ENCODE measurements at places on chromosomes 3 and 15.

- no peak for DNase-seq
These were observed 81.5 kb upstream of the CDIN1 start for GRCh38 chr15:36497901-36498300.

GRCh38 chr3:187181454-187182170, 15.7 kb upstream of the RTP1 start:
- DNase-seq, result no peak

GRCh38 chr15:88674661-88675060, 35.8 kb downstream of the ISG20 start:
- no peak for DNase-seq

DNA sequence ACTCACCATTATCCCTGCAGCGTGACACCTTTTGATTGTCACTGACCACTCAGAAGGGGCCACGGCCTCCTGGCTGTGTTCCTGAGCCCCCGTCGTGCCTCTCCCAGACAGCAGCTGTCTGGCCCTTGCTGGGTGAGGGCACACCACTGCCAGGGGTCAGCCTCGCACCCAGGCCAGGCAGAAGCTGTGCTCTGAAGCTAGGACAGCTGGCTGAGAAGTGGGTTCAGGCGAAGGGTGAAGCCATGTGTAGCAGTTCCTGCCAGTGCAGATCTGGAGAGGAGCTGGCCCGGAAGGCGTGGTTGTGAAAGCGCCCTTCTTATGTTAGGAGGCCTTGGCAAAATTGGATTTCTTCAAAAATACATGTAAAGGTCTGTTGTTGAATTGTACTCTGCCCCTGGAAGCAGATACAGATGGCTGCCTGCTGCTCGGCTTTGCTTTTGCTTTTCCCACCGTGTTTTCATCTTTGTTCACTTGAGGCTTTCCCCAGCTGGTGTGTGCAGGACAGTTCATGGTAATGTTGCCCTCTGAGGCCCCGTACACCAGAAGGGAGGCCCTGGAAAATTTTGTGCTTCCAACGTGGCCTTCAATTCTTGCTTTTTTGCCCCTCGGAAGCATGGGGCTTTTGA, 49.1 kb downstream of the KLHL25 start:
- no peak for DNase-seq

DNA sequence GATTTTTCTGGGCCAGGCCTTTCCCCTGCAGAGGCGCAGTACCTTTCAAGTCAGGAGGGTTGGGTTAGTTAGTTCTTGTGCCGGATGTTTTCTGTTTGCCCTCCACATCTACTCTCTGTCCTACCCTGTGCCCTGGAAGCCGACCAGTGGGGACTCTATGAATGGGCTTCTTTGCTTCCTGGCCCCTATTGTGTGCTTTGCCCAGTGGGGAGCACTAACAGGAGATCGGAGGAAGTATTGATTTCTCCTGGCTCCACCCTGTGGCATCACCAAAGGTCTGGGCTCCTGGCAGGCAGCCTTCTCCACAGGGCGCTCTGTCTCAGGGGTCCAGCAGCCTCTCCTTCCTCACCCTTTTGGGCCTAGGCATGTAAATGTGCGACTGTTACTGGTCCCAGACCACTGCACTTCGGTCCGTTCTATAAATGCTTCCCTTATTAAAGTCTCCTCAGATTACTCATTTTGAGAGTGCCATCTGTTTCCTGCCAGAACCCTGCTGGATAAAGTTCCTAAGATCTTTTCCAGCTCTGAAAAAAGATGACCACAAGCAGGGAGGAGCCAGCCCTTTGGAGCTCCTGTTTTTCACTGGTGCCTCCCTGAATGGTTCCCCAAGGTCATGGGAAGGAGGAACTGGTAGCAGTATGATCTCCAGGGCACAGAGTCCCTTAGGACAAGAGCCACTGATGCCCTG, 44.5 kb downstream of the CTDSPL start:
- no peak for DNase-seq

DNA sequence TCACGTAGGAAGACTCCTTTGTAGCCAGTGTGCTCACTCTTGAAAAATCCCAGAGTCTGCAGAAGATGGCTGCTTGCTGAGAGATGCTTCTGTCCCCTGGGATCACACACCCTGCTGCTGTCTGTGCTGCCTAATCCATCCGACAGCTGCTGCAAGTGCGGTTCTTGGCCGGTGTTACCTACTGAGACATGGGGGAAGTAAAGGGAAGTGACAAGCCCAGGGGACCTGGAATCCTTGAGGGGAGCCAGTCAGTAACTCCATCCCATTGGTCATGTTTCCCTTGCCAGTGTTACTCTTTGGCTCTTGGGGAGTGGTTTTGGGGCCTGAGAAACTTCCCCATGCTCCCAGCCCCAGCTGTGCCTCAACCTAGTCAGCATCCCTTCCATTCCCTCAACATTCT, 8.3 kb upstream of the CPNE9 start:
- DNase-seq, result no peak

GRCh38 chr15:70488002-70488605, 275.3 kb downstream of the UACA start:
- no peak for DNase-seq

DNA sequence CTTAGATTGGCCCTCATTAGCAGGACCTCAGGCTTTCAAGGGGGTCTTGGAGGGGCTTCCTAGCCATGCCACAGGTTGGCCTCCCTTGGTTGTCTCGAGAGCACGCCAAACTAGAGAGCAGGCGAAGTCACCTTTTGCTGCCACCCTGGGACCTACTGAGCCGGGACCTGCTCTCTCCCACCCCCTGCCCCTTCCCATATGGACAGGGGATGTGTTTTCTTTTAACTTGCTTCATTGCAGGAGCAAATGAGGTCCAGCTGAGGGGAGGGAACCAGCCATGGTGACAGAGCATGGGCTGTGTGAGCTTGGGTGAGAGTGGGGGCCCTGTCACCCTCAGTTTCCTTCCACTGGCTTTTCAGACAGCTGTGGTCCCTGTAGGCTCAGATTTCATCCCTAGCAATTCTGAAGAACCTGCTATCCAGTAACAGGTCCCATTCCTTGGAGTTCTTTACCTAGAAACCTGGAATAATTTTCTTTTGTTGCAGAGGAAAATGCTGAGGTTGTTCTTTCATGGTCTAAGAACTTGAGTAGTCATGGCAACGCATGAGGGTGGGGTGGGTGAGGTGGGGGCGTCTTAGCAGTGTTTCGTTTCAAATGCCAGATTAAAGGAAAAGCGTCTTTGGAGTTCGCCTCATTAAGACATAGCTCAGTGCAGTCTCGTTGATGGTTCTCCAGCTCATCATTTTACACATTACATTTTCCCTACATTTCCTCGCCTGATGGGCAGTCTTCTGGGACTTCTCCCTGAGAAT, 20.1 kb upstream of the MAGEF1 start:
- DNase-seq, result no peak

GRCh38 chr3:122694966-122695365, 14.3 kb downstream of the PARP14 start:
- DNase-seq, result no peak

- no peak for DNase-seq
These were observed 193.7 kb downstream of the OTOL1 start for GRCh38 chr3:161690299-161690620.

- DNase-seq, result no peak
These were observed 770.6 kb upstream of the NR2F2 start for GRCh38 chr15:95559875-95560394.

DNA sequence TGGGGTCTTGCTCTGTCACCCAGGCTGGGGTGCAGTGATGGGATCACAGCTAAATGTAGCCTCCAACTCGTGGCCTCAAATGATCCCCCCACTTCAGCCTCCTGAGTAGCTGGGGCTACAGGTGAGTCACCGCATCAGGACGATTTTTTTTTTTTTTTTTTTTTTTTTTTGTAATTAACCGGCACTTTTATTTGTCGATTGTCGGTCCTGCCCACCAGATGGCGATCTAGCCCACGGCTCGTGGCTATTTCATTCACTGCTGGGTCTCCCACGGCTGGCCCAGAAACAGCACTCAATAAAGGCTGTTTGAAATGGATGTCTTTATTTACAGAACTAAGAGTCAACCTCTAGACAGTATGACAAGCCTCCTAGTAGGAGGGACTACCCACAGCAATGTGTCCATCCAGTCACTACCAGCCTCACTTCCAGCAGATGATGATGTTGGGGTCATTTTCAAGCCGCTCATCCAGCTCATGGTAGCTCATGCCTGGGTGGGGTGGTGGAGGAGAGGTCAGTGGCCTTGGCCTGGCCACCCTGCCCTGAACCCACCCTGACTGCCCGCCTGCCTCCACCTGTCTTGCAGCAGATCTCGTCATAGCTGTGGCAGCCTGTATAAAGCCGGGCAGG, 1.8 kb upstream of the ZMYND10 start:
- DNase-seq, result peak; percentile 80

DNA sequence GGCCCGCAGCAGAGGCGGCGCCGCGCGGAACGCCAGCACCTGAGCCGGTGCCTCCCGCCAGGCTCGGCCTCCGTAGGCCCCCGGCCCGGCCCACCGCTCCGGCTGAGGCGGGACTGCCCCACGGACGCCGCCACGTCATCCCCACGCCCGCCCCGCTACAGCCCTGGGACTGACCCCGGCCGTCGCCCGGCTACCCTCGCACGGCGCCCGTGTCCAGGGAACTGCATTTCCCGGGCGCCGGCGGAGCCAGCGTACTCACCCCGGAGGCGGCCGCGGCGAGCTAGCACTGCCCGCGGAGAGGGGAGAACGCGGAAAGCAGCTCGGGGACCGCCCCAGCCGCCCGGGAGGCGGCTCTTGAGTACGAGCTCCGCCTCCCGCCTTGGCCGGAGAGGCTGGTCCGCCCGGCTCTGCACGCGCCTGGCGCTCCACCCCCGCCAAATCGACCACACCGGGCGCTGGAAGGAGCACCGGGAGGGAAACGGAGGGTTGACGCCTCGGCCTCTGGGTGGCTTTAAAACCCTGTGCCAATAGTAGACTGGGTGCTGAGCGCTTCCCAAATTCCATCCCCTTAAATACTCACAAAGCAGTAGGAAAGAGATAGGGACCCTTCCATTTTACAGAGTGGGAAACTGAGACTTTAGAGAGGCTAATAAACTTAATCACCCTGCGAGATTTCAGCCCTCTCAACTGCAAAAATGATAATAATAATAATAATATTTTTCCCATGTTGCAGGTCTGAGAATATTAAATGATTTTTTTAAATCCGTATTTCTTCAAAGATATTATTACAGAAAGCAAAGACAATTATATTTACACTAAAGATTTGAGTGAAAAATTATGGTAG, at the start of gene B4GALT4:
Gene B4GALT4 (minus strand): TSS at position 288 of the 844 bp plus-strand sequence. CDS start 10,779 bp downstream, outside the sequence.
- DNase-seq, result peak; percentile 92

- no peak for DNase-seq
These were observed 33.1 kb downstream of the TBC1D5 start for GRCh38 chr3:17709236-17709810.

DNA sequence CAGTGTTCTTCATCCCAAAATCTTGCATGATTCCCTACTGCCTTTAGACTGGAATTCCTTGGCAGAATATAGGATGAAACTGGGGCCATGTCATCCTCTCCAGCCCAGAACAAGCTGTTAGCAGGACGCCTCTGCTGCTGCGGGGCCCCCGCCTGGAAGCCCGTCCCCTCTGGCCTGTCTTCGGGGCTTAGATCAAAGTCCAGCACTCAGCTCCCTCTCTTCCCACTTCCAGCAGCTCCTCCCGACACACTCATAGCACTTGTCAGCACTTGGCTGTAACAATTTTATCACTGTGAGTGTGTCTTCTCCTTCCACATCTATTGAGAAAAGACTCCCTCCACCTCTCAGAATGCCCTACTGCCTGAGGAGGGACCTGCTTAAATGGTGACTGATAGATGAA, 112.0 kb upstream of the HACD2 start:
- DNase-seq, result no peak

DNA sequence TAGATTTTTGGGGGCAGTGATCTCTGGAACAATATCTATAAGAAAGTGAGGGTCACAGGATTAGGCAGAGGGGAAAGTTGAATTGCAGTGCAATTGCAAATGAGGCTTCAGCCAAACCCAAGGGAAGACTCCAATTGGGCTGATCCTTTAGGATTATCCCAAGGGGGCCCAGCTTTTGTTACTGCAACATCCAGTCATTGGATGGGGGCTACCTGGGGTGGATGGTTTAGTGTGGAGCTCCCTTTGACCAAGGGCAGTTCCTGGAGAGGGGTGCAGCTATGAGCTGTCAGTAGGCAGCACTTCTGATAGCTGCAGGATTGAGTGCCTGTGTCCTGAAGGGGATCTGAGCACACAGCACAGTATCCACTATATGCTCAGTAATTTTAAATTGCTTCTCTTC, 355.2 kb upstream of the AZI2 start:
- no peak for DNase-seq

- no peak for DNase-seq
These were observed 115.8 kb downstream of the RPLP1 start for GRCh38 chr15:69568173-69569009.

DNA sequence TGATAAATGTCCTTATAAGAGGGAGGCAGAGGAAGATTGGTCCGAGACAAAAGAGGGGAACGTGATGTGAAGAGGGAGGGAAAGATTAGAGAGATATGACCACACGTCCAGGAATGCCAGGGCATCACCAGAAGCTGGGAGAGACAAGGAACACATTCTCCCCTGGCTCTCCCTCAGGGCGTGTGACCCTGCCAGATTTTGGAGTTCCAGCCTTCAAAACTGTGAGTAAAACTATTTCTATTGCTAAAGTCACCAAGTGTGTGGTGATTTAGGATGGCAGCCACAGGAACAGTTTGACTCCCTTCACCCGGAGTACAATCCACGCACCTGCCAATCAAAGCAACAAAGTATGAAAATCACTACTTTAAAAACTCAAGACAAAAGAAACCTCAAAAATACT, 32.1 kb upstream of the TJP1 start:
- no peak for DNase-seq

GRCh38 chr3:107430214-107430995, 53.2 kb downstream of the CCDC54 start:
- DNase-seq, result no peak

- no peak for DNase-seq
These were observed 94.7 kb downstream of the PLXNA1 start for GRCh38 chr3:127077505-127078064.

- DNase-seq, result no peak
These were observed 66.0 kb downstream of the TTBK2 start for GRCh38 chr15:42854576-42854975.

DNA sequence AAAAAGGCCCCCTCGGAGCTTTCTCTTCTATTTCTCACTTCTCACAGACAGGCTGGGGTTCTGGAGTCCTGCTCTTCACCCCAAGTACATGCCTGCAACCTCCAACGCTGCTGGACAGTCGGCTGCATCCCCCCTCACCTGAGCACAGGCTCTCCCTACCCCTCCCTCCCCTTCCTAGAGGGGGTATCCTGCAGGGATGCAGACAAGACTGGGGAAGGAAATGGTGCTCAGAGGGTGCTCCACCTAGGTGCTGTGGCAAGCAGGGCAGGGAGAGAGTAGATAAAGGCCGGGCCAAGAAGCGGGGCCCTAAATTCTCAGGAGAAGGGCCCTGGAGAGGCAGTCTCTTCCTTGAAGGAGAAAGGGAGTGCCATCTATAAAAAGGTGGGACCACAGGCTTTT, 7.0 kb upstream of the STRA6 start:
- no peak for DNase-seq

DNA sequence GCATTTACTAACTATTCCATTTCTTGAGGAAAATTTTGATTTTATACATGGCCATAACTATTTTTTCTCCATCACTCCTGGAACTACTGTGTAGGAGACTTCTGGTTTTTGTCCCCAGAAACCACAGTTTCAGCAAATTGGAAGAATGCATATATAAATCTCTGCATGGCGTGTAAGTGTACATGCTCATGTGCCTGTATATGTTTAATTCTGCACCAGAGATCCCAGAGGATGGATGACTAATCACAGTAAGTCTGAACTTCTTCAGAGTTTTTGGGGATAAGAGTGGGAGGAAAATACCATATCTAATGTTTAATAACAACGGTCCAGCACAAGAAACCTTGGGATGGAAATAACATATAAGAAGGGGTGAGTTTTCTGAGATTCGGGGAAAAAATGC, 10.9 kb upstream of the COL6A6 start:
- DNase-seq, result no peak

- no peak for DNase-seq
These were observed 552.8 kb downstream of the MAGI1 start for GRCh38 chr3:65485826-65486469.
